ENCODE measurements at places on chromosomes 1 and 21.
A peak's percentile ranks its signal among the peaks of the same experiment; 100 is the strongest.

DNA sequence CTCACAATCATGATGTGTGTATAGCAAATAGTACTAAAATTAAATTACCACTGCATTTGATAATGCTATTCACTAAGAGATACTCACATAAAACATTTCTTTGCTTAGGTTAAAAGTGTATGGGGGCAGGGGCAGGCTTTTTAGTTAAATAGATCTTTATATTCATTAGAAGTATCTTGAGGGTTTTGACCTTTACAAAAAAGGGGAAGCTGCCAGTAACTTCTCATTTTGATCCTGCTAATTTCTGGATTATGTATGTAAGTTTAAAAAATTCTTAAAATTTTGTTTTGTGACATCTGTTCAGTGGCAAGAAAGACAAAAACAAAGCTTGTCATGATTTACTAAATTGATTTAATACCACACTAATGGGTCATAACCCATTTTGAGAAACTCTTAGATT is 45.8 kb upstream of the S1PR1 start:
- no peak for DNase-seq

DNA sequence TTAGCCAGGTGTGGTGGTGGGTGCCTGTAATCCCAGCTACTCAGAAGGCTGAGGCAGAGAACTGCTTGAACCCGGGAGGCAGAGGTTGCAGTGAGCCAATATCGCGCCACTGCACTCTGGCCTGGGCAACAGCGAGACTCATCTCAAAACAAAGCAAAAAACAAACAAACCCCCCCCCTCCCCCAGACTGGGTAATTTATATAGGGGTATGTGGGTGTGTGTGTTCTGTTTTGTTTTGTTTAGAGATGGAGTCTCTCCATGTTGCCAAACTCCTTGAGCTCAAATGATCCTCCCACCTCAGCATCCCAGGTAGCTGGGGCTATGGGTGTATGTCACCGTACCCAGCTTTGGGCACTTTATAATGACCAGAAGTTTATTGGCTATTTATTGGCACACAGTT is 73.6 kb downstream of the SLC27A3 start:
- DNase-seq, result no peak

GRCh38 chr1:2299131-2299627 is 71.1 kb downstream of the SKI start:
- DNase-seq, result no peak

DNA sequence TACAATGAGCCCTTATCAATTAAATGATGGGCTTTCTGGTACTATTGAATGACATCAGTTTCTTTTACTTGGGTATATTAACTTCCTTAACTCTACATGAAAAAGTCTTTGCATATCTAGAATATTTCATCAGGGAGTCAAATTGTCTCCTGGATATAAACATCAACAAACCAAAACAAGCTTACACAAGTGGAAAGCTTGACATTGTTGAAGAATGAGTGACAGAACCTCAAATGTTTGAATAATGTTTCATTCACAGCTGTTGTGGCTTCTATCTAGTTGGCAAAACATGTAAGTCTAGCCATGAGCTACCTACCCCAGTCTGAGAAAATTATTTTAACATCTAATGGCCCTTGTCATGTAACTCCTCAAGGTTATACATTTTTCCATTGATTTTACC is 604.8 kb upstream of the ADAMTS5 start:
- no peak for DNase-seq

GRCh38 chr1:4851385-4852065 is 197.1 kb downstream of the AJAP1 start:
- DNase-seq, result no peak

GRCh38 chr1:22364764-22365163 is 86.9 kb upstream of the ZBTB40 start:
- no peak for DNase-seq

DNA sequence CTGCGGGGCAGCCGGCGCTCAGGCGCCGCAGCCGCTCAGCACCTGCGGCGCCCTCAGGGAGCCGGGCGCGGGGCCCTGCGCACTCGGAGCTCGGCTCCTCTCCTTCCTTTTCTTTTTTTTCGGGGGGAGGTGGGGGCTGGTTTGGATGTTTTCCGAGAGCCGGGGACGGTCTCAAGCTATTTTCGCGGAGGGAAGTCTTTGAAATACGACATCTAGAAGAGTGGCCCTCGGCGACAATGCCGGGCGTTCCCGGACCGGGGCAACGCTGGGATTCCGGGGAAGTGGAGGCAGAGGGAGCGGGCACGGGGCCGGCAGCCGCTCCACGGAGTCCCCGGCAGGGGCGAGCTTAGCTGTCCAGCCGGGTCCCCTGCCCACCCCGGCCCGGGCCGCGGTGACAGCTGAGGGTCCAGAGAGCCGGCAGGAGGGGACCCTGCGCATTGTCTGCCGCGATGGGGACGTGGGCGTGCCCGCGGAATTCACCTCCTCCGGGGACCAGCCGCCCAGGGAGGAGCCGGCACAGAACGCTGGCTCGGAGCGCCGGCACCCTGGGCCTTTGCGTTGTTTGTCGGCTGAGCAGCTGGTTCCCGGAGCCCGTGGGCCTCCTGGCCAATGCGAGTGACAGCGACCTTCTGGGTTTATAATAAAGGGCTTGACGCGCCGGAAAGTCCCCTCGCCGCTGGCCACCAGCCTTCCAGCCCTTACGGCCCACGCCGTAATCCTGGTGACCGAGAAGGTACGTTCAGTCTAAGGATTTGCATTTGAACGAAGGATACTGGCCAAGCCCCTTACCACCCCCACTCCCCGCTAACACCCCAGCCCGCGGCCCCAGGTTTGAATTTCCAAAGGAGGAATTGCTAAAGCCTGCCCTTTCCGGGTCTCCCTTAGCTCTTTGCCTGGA is 582 bp downstream of the SLC37A1 start:
- no peak for DNase-seq

GRCh38 chr1:116940814-116941599 is 31.3 kb downstream of the PTGFRN start:
- DNase-seq, result no peak

DNA sequence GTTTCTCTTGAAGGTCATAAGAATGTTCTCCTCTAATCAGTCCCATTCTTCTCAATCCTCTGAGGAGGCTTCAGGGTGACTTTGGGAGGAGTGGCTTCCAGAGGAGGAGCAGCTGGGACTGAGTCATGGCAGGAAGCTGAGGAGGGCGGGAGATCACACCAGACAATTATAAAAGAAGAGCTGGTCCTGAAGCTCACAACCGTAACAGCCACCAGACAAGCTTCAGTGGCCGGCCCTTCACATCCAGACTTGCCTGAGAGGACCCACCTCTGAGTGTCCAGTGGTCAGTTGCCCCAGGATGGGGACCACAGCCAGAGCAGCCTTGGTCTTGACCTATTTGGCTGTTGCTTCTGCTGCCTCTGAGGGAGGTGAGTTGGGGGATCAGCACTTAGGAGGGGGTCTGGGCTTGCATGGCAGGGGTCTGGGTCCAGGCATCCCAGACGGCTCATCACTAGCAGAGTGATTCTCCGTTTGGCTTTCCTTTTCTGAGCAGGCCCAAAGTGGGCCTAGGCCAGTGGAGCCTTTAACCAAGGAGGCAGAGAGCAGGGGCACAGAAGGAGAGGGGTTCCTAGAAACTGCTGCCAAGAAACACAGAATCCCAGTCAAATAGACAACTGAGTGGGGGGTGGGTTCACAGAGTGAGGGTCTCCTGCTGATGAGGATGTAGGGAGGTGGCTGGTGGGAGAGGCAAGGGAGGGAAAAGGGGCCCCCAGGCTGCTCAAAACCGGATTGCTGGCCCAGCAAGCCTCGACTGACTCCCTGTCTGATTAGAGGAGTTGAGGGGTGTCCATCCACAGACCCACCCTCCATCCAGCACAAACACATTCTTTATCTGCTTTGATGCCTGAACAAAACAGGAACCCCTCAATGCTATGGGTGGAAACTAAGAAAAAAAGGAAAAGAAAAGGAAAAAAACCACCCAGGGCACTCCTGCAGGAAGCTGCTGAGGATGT is at the start of gene ECM1:
Gene ECM1 (plus strand): TSS at position 198 of the 953 bp plus-strand sequence. CDS start 101 bp downstream, at position 299.
- peak; percentile 88 for DNase-seq

GRCh38 chr1:61782771-61783170 is 40.5 kb downstream of the PATJ start:
- DNase-seq, result no peak

DNA sequence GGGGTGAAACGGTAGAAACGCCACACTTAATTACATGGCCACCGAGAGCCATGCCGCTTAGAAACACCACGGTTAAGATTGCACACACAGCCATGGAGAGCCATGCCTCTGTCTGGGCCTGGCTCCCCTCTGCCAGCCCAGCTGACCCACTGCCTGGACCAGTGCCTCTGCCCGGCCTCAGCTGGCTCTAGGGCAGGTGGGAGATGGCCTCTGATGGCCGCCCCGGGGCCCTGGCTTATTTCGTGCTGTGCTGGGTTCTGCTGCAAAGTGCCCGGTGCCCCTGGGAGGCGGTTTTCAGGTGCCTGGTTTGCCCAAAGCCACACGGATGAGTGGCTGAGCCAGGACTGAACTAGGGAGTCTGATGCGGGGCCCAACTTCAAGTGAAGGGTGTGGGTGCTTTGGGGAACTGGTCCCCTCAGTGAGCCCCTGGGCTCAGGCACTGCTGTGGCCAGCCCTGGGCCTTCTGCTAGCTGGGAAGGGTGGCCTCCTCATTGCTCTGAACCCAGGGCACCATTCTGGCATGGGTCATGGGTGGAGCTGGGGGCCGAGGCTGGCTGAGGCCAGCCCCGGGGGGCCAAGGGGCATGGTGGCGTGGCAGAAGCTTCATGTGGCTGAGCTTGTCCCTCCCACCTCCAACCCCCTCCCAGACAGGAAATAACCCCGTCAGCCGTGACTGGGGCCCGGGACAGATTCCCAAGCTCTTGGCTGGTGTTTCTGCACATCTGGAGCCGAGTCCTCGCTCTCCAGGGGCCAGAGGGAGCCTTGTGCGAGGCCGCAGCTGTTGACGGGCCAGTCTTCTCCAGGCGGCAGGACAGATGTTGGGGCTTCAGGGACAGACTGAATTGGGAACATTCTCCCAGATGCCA is 1.9 kb upstream of the GPR153 start:
- no peak for DNase-seq

GRCh38 chr1:29636936-29637335 is 400.6 kb downstream of the PTPRU start:
- no peak for DNase-seq

DNA sequence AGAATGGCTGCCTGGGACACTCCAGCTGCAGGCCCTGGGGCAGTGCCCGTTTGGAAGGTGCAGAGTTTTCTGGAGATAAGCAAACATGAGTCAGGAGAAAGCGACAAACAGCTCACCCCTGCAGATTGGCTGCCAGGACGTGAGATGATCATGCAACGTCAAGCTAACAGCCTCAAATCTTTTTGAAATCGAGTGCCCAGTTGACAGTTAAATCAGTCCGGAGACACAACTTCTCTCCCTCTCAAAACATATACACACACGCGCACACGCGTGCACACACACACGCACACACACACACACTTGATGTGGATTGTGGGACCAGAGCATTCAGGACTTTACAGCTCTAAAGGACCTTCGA is 49.4 kb downstream of the TENT5C start:
- no peak for DNase-seq

DNA sequence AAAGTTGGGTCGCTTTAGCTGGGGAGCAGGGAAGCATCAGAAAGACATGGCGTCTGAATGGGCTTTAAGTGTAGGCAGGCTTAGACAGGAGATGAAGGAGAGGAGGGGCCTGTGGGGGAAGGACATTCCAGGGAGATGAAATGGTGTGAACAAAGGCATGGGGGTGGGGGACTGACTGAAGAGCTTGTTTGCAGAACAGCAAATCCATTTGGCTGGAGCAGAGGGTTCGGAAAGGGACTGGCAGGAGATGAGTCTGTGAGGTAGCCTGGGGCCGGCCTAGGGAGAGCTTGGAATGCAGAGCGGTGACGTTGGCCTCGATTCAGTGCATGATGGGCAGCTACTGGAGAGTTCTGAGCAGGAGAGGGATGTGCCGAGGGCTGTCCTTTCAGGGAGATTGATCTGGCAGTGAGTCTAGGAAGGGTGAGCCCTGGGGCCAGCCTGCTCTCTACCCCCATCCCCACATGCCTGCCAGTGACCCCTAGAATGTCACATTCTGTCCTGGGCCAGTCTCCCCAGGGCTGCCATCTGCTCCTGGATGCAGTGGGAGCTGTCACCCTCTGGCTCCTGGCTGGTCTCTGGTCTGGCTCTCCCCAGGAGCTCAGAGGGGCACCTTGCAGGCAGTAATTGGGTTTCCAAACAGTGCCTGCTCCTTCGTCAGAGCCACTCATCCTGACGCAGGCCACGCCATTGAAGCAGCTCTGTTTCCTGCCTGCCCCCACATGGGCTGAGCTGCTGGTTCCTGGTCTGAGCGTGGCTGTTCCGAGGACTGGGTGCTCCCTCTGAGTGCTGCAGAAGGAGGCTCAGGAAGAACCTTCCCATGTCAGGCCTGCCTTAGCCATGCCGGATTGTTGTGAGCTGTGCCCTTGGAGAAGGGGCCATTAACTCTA is 22.3 kb upstream of the TMEM222 start:
- peak; percentile 94 for DNase-seq

GRCh38 chr1:35692317-35692716 is 26.4 kb downstream of the C1orf216 start:
- DNase-seq, result no peak

GRCh38 chr1:66767626-66768025 is 15.4 kb downstream of the DYNLT5 start:
- DNase-seq, result no peak

GRCh38 chr1:82441402-82441801 is 640.7 kb downstream of the ADGRL2 start:
- DNase-seq, result no peak

- DNase-seq, result peak; percentile 56
These were observed 37.7 kb upstream of the ATG4C start for GRCh38 chr1:62746086-62746808.

GRCh38 chr1:212698467-212699103 is 1.1 kb downstream of the BATF3 start:
- no peak for DNase-seq

- no peak for DNase-seq
These were observed 47.3 kb upstream of the LRRC52 start for GRCh38 chr1:165496501-165496900.

- DNase-seq, result no peak
These were observed 65.8 kb upstream of the IGSF21 start for GRCh38 chr1:18041685-18042355.

DNA sequence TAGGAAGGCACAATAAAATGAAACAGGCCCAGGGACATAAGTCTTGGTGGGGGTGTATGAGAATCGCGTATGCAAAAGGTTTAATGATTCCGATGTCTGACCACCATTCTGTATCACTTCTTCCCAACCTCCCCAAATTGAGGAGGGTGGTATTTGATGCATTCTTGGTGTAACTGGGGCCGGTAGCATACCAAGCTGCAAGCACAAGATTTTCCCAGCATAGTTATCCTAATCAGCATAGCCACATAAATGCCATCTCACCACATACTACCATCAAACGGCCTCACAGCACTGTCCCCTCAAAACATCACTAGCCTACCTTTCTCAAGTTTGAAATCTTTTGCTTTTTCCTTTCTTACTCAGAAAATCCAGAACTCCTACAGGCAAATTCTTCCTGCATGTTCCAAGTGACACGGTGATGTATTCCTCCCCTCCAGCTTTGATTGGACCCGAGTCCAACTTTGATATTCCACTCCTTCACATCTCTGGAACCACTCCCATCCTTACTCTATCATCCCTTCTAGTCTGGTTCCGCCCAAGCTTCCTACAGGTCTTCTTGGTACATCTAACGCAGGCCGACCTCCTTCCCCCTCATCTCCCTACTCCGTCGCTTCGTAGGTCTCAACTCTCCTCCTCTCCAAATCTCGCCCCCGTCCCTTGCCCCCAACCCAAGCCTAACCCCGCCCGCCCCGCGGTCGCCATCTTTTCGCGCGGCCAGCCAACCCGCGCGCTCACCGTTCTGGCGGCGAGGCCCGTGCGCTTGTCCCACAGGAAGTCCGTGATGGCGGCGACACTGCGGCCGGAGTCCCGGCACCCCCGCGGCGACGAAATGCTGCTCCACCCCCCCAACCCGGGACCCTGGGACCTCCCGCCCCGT is 600 bp downstream of the CLK2 start:
- DNase-seq, result peak; percentile 71

GRCh38 chr1:205711105-205712048 is 31.1 kb upstream of the SLC45A3 start:
- DNase-seq, result peak; percentile 72

Measured in AG08396 (cell line).